NCI-H69 (cell line): ENCODE measurements at places on chromosomes 6 and 20.

DNA sequence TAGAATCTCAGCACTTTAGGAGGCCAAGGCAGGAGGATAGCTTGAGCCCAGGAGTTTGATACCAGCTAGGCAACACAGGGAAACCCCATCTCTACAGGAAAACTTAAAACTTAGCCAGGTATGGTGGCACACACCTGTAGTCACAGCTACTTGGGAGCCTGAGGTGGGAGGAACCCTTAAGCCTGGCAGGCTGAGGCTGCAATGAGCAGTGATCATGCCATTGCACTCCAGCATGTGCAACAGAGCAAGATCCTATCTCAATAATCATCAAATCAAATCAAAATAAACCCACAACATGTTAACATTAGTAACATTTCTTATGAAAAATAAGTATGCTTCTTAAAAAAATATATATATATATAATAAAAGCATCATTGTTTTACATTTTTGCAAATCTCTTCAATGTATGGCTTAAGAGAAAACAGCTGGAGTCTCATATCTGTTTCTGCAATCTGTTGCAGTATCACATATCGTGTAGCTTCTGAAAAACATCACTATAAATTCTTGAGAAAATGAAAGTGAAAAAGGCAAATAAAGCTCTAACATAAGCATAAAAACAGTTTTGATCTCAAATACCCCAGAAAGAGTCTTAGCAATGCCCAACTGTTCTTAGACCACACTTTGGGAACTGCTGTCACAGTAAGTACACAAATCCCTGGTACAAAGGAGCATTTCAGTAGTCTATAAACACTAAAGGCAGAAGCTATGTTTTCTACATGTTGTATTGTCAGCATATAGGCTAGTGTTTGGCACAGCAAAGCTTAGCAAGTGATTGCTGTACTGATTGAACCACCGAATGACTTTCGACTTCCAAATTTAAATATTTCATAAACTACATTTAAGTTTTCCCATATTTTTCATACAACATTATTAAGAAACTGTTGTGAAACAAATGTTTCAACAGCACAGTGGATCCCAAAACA is 8.0 kb downstream of the MMUT start:
- DNase-seq = no peak

DNA sequence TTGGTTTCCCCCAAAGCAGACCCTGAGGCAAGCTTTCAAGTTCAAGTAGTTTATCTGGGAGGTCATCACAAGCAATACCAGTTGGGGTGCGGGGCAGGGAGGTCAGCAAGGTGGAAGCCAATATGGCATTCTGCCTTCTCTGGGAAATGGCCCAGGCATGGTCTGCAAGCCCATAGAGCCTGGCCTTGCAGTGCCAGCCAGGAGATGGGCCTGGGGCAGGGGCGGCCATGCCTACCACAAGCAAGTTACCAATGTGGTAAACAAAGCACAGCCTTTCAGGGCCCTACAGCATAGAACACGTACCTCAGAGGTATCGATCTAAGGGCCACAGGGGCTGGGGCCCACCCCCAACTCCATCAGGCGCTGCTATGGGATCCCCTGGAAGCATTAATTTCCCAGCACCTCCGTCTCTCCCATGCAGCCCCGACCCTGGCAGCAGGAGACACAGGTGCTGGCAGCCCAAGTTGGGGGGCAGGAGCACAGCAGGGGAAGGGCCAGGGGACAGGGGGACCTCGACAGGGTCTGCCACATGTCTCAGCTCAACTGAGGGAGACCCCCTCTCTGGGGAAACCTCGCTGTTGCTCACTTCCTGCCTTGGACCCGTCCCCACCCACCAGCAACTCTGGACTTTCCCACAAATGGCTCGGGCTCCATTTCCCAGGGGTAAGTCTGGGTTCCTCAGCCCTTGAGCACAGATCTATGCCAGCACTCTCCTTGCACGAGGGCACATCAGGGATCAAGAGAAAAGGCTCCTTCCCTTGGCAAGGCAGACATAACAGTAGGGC is 369.0 kb downstream of the PREX1 start:
- DNase-seq = no peak

GRCh38 chr20:57211406-57211805 is 55.0 kb downstream of the BMP7 start:
- no peak for DNase-seq

DNA sequence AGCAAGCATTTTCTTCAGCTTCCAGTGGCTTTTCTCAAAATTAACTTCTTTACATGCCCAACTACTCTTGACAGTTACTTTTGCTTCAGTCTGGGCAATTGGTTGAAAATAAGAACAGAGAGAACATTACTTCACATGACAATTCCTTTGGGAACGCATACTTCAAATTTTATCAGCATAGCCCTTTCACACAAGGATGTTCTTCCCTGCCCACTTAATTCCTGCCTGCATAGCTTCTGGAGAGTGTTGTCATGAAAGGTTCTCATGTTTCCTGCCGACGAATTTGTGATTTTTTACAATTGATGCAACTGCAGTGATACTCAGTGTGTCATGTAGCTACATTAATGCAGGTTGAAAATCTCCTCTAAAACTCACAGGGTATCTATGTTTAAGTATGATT is 22.0 kb upstream of the SNRNP48 start:
- no peak for DNase-seq

GRCh38 chr6:130967502-130968445 is 95.3 kb downstream of the EPB41L2 start:
- no peak for DNase-seq

DNA sequence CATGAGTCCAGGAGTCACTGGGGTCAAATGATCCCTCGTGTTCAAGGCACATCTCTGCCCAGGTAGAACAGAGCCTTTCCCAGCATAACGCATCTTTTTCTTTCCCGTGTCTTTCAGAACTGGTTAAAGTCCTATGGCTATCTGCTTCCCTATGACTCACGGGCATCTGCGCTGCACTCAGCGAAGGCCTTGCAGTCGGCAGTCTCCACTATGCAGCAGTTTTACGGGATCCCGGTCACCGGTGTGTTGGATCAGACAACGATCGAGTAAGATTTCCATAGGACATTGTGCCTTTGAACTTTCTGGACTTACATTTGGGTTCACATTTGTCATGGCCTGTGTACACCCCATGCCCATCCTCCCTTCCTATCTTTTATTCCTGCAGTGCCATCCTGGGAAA is 20.2 kb downstream of the MMP24 start:
- DNase-seq = no peak

GRCh38 chr6:165274611-165275010 is 34.8 kb downstream of the C6orf118 start:
- no peak for DNase-seq
